GF-D8 (cell line): ENCODE measurements at places on chromosomes 2 and 18.

- no peak for DNase-seq
Measured at GRCh38 chr2:112639936-112640335, 5.8 kb upstream of the SLC20A1 start.

GRCh38 chr2:26631401-26632170, 9.6 kb downstream of the CIB4 start:
- no peak for DNase-seq

DNA sequence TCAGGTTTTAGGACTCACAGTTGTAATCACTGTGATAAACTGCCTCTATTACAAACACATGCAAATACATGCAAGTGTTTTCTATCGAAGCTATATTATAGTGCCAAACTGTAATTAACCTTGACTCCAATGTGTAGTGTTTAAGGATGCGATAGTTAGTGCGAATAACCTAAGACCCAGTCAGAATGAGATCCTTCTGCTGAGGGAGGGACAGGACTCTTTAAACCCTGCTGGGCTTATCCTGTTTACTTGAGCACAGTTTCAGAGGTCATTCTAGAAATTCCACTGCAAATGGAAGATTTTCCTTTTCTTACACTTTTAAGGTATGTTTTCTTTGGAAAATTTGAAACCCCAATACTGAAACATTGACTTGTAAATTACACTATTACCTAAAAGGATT, 68.2 kb downstream of the CALCRL start:
- DNase-seq: no peak

DNA sequence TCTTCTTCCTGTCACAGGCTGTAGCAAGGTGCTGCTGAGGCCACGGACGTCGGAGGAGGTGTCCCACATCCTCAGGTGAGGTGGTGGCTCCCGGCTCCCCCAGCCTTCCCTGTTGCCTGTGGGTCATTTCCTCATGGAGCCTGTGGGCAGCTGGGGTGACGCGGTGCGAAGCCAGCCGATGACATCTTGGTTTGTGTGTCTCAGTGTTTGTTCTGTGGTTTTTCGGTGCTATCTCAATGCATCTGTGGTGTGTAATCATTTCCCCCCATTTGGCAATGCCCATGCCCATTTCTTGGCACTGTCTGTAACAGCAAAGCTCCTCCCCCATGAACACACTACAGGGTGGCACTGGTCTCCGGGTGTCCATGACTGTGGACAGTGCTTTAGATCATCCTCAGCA, 6.6 kb downstream of the D2HGDH start:
- peak; percentile 87 for DNase-seq

GRCh38 chr2:193783681-193784080, 1588.9 kb upstream of the TMEFF2 start:
- no peak for DNase-seq

DNA sequence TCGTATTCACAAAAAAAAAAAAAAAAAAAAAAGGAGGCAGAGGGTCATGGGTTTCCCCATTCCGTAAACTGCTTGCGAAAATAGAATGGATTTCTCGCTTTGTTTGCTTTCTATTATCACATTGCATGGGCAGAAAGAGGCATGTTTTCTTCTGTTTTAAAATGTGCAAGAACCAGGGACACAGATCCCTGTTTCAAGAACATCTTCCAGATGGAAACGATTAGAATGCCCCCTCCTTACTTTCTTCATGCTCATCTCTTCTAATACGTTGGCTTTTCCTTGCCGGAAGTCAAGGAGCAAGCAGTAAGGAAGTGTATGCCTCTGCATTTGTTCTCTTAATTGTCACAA, 51.0 kb upstream of the ZNF516 start:
- no peak for DNase-seq

GRCh38 chr2:223508372-223508771, 93.8 kb downstream of the SCG2 start:
- no peak for DNase-seq
